Omental fat pad (tissue), 4 donors: ENCODE measurements at places on chromosomes 12 and 14. TPM values are rescaled to one million over a fixed set of nuclear protein-coding genes. Genes with fewer than 3 reads are reported as not detected.

Gene HOXC9
- total RNA-seq: not detected

Gene CCDC197
- total RNA-seq: not detected

Gene HSP90AA1
- 453 TPM for total RNA-seq

Gene TSHR
- total RNA-seq: 0.74 TPM

Gene SRRM4
- not detected for total RNA-seq

Gene TAS2R20
- 2.6 TPM for total RNA-seq

Gene TSPAN11
- 0.94 TPM for total RNA-seq

Gene NRL
- 0.94 TPM for total RNA-seq

Gene MYO1H
- total RNA-seq: not detected

Gene HOXC12
- total RNA-seq: not detected

Gene ERBB3
- total RNA-seq: 8.3 TPM

Gene LMO3
- 122 TPM for total RNA-seq

Gene RNU4-1
- total RNA-seq: not detected
